ENCODE measurements at places on chromosomes 3 and 15. TPM values are rescaled to one million over a fixed set of nuclear protein-coding genes. Genes with fewer than 3 reads are reported as not detected.

DNA sequence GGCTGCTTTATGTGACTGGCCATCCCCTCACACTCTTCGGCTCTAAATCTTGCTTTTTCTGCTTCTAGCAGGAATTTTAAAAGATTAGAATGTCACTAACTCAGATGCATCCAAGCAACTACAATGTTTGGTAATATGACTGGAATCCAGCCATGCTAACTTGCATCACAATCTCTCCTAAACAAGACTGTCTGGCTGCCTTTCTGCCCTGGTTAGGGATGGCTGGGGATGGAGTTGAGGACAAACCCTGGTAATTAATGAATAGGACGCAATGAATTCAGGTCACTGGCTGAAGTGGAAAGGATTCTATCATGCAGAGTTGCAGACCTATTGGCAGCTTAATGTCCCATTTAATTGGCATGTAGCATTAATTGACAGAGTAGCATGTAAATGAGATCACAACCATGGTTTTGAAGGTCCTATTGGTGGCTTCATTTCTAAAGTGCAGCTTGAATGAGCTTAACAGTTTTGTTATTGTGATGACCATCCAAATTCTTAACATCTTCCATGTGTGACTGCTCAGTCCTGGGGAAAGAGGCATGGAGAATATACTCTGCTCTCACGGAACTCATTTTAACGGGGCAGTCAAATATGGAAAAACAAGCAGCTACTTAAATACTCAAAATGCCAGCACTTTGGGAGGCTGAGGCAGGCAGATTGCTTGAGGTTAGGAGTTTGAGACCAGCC is 21.7 kb downstream of the NMNAT3 start:
- DNase-seq = no peak

CCNB2 gene
- total RNA-seq = 0.54 TPM

ITPKA gene
- total RNA-seq = 2.7 TPM

DNA sequence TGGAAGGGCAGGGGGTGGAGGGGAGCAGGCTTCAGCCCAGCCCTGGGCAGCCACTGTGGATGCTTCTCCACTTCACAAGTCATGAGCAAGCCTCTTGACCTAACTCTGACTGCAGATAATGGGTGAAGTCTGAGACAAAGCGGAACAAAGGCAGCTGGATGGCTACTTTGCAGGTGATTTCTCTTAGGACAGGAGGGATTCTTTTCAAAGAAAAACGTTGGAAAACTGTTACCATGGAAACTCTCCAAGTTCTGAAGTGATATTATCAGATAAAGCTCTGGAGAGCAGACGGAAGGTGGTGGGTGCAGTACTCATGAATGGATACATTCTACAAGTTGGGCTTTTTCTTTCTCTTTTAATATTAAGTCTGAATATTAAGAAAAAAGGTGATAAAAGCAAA is 254.2 kb upstream of the SLCO3A1 start:
- no peak for DNase-seq

- DNase-seq = no peak
These were observed 170.0 kb upstream of the ROBO2 start for GRCh38 chr3:76869726-76870384.

ADAMTSL3 gene
- 11.5 TPM for total RNA-seq

UACA gene
- 25.8 TPM for total RNA-seq

SCAANT1 gene
- total RNA-seq = not detected

GRCh38 chr3:71360180-71360579 is 223.3 kb downstream of the FOXP1 start:
- no peak for DNase-seq

GJD2 gene
- total RNA-seq = not detected

FEZF2 gene
- not detected for total RNA-seq

Data from Right ventricle myocardium inferior (tissue), 1 donor.